ENCODE measurements at places on chromosomes 16 and 17.
A peak's percentile ranks its signal among the peaks of the same experiment; 100 is the strongest.

DNA sequence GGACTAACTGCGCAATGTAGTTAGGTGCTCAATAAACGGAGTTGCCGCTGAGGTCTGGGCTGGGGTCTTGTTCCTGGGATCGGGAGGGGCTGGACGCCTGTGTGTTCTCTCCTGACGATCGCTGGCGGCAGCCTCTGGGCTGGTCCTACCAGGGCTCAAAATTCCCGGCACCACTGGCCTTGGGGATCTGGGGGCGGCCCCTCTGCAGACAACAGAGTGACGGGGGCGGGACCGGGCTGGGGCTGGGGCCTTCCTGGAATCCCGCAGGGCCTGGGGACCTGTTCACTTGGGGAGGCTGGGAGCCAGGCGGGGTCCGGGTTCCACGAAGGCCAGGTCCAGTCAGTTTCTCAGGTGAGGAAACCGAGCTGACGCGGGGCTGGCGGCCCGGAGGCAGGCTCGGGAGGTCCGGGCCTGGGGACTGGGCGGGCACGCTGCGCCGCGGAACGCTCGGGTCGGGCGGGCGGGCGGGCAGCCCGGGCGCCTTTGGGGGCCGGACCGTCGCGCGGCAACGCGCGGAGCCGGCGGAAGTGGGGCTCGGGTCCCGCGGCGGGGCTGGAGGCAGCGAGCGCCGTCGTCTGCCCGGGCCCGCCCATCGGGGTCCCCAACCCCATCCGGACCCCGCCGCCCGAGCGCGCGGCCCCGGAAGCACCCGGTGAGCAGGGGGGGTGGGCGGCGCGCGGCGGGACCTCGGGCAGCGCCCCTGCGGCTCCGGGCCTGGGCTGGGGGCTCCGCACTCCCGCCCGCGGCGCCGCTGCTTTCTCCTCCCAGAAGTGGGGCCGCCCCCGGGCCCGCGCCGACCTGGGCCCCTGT, at the start of gene PIGQ:
Gene PIGQ, plus strand, starts transcription at position 524 of the 810 bp plus-strand sequence. CDS start 4,107 bp downstream, outside the sequence.
- peak; percentile 29 for DNase-seq

DNA sequence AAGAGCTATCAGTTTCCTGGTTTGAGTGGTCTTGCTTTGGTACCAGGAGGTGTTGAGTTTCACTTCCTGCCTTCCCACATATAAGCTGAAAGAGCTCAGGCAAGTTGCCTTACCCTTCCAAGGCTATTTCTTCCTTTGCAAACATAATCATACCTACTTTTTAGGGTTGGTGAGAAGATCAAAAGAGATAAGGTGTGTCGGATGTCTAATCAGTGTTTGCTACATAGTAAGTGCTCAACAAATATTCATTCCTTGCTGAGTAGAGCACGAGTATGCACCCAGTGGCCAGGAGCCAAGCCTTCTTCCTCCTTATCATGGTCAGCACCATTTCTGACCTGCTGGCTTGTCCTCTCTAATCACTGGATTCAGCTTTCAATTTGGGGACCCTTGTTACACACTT, 12.7 kb upstream of the TMEM98 start:
- DNase-seq: no peak

DNA sequence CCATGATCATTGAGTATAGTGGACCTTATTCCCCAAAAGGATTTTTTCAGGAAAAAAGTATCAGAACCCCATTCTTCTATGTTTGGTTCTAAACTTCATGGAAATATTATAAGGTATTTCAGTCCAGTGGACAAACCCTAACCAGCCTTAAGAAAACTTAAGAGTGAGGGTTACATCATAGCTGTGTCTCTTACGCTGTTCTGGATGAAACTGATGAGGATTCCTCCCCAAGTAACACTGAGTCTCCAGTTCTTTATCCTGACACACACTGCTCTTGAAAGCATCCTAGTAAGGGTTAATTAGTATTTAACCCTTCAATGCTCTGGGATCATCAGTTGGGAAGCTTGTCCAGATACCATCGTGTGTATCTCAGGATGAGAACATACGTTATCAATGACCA, 5.0 kb downstream of the LYRM1 start:
- no peak for DNase-seq

- DNase-seq: no peak
Measured at GRCh38 chr17:77691216-77692085, 267.1 kb upstream of the TNRC6C start.

GRCh38 chr16:88118376-88118775, 167.1 kb downstream of the BANP start:
- DNase-seq: no peak

DNA sequence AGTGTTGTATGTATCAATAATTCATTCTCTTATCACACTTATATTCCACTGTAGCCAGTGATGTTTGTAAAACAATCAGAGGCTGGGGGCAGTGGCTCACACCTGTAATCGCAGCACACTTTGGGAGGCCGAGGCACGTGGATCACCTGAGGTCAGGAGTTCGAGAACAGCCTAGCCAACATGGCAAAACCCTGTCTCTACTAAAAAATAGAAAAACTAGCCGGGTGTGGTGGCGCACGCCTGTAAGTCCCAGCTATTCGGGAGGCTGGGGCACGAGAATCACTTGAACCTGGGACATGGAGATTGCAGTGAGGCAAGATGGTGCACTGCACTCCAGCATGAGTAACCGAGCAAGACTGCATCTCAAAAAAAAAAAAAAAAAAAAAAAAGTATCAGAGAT, 217.0 kb downstream of the CPPED1 start:
- DNase-seq: no peak

DNA sequence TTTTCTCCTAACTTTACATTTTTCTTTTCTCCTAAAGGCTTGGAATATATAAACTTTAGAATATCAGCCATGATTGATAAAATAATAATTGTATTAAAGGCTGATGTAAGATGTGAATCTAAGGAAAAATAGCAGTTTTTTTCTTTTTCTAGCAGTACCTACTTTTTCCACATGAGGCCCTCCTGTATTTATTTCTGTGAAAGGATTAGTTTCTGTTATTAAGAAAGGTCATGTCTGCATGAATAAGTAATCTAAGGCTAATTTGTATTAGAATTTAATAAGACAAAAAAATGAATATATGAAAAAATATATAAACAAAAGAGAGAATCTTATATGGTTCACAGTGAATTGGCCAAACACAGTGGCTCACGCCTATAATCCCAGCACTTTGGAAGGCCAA, 85.3 kb downstream of the STXBP4 start:
- DNase-seq: no peak

DNA sequence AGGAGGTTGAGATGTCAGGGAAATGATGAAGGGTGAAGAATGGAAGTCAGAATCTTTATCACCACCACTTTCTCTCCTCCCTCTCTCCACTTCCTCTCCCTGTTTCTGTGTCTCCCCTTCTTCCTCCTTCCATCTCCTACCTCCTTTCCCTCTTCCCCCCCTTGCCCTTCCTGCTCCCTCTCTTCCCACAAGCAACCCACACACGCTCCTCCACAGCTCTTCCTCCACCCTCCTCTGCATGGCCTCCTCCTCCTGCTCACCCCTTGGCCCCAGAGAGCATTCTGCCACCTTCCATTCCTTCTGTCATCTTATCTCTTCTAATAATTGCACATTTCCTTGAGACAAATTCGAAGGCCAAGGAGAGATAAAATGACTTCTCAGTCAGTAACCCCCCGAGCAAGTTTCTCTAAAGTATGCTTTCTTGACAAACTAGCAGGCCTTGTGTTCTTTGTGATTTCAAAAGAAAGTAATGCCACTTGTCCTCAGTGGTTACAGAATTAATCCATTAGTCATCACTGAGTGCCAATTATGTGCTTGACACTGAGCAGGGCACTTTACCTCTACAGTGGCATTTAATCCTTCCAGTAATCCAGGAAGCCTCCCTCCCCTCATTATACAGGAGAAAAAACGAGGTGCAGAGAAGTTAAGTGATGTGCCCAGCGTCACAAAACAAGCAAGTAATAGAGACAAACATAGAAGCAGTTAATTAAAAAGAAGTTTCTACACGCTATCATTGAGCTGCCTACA, 72.3 kb upstream of the CCL1 start:
- no peak for DNase-seq

GRCh38 chr16:7161891-7162290, 170.8 kb upstream of the RBFOX1 start:
- no peak for DNase-seq

DNA sequence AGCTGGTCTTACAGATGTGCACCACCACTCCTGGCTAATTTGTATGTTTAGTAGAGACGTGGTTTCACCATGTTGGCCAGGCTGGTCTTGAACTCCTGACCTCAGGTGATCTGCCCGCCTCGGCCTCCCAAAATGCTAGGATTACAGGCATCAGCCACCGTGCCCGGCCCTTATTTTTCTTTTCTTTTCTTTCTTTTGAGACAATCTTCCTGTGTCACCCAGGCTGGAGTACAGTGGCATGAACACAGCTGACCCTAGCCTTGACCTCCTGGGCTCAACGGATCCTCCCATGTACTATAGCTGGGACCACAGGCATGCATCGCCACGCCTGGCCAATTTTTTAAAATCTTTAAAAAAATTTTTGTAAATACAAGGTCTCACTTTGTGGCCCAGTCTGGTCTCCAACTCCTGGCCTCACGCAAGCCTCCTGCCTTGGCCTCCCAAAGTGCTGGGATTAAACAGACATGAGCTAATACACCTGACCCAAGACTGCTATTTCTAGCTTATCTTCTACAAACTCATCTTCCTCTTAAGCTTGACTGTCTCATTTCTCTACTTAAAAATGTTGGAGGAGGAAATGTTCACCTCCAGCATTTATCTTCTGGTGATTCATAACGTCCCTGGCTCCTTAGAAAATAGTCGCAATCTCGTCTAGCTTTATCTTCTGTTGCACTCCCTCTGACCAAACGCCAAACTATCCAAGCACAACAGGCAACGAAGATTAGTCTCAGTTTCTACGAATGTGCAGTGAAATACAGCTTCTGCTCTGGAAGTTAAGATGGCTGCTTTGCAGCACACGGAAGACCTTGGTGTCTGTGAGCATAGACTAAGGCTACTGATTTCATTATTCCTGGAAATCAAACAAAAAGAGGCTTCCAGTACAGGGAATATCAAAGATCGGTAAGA, 8.2 kb upstream of the TMEM94 start:
- no peak for DNase-seq

DNA sequence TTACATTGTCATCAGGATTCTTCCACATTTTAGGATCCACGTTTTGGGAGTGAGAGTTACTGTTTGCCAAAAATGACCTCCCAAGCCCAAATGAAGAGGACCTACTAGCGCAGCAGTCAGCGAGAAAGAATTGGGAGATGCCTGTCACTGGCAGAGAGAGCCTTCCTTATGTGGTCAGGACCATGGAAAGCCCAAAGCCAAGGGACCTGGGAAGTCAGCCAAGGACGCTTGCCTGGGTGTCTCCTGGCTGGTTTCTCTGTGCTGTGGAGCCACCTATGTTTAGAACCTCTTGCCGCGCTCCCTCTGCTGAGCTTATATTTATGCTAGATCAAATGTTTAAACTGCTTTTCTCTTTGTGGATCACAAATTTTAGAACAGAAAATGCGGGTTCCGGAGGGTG, 24.9 kb upstream of the RHBDL3 start:
- no peak for DNase-seq

DNA sequence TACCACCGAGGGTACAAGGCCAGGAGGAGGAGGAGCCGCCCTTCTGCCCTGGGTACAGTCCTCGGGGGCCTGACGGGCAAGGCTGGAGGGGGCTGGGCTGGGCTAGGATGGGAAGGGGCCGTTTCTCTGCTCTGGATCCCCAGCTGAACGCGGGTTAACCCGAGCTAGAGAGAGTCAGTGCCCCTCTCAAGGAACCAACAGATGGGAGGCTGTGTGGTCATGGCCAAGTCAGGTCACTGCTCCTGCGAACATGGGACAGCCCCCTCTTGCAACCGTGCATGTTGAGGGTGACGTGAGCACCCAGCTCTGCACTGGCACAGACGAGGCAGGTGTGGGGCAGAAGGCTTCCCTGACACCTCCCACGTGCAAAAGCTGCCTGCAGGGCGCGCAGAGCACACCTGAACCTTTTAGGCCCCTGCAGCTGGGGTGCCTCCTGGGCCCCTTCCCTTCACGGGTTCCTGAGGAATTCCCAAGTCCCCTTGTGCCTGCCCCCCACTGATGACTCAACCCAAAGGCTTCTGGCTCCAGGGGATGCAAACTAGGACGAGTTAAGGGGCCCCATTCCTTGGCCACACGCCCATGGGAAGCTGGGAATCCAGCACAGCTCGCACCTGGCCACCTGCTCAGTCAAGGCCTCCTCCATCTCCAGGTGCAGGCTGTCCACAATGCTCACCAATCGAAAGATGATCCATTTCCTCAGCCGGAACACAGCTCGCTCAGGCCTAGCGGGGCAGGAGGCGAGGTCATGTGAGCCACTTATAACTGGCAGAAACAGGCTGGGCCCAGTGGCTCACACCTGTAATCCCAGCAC, 6.3 kb downstream of the MYBBP1A start:
- DNase-seq: no peak

- DNase-seq: no peak
Measured at GRCh38 chr16:68190081-68190480, 45.8 kb downstream of the ESRP2 start.

DNA sequence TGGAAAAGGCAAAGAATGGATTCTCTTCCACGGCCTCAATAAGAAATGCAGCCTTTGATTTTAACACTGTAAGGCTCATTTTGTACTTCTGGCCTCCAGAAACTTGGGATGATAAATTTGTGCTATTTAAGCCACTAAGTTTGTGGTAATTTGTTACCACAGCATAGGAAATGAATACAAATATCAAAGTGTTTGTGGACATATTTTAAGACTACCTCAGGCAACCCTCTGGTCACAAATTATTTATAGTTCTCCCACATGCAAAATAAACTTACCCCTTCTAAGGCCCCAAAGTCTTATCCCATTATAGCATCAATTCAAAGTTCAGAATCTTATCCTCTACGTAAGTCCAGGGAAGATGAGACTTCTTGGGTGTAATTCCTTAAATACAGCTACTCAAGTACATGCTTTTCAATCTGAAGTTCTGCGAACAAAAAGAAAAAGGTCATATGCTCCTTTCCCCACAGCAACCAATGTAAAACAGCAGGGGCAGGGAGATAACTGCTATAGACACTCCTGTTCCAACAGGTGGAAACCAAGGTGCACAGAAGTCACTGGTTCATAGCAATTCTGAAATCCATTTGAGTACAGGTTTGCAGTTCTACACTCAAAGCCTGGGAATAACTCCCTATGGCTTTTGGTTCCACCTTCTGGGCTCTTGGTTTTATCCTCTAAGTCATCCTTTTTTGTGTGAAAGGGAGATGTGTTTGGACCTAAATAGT, 5.4 kb upstream of the EFCAB13 start:
- no peak for DNase-seq

DNA sequence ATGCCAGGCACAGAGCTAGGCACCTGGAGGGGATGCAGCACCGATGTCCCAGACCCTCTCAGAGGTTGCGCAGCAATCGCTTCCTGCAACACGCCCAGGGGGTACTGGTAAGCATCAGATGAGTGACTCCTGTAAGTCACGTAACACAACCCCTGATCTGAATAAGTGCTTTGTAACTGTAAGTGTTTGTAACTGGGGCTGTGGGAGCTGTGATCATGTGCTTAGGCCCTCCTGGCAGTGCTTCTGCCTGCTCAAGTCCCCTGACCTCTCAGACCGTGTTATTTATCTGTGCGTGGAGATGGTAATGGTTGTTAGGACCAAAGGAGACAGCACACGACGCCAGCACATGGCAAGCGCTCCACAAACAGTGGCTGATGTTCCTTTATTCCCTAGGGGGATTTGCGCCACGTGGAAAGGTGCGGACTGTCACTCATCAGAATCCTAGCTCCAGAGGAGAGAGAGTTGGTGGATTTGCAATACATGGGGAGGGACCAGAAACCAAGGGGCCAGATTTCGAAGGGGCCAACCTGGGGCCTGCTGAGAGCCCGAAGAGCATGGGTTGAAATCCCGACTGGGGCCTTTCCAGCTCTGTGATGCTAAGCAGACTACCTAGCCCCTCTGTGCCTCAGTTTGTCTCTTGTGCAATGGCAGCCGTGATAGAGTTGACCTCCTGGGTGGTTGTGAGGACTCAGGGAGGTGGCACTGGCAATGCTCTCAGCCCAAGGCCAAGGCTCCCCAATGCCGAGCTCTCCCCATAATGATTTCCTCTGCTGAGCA, 151.8 kb downstream of the IRF8 start:
- no peak for DNase-seq
